ENCODE measurements at places on chromosomes 3 and 15.

DNA sequence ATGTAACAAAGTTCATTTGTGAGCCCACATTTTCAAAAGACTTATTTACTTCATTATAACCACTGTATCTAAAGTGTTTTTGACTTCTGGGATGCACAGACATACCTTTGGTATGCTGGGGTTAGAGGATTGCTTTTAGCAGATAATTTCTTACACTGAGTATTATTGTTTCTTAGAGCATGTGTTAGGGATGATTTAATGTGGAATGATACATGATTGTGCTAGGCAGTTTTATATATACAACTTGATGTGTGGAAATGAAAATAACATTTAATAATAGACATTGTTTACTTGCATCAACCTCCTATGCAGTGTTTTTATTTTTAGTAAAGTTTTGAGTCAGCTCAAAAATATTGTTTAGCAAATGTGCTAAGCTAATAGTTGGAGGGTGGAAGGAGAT lies 3.4 kb downstream of the KIF23 start:
- DNase-seq, result no peak

DNA sequence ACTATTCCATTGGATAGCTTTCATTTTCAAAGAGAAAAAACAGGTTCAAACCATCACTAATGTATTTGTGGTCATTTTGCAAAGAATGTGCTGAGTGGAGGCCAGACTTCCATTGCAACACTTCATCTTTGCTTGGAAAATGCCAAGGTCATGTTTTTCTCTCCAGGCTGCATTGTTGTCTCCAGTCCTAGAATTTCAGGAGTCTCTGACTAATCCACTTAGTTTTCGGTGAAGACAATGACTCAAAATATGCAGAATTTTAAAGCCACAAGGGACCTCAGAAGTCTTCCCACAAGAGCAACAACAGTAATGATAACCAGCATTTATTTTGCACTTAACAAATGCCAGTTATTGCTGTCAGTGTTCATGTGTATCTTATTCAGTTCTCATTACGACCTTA lies 277.0 kb downstream of the RYR3 start:
- no peak for DNase-seq

DNA sequence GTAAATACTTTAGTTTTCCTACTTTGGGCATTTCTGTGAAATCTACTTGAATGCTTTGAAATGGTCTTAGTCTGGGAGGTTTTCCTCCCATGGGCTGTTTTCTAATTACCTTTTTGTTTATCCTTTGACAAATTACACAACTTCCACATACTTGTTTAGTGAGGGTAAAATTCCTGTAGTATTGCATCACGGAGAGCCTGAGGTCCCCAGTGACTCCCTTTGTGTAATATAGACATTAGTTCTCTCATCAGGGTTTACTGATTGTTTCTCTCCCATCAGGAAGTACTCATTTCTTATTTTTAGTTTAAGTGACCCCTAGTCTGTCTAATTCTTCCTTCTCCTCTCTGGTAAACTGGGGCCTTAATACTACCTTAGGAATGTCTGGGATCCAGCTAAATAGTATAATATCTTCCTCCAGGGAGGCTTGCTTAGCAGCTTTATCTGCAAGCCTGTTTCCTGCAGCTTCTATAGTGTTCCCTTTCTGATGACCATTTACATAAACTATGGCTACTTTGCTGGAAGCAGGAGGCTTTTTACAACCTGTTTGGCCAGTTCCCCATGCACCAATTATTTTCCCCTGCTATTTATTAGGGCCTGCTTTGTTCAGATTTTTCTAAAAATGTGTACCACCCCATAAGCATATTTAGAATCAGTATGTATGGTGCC lies 87.2 kb upstream of the XCR1 start:
- no peak for DNase-seq

DNA sequence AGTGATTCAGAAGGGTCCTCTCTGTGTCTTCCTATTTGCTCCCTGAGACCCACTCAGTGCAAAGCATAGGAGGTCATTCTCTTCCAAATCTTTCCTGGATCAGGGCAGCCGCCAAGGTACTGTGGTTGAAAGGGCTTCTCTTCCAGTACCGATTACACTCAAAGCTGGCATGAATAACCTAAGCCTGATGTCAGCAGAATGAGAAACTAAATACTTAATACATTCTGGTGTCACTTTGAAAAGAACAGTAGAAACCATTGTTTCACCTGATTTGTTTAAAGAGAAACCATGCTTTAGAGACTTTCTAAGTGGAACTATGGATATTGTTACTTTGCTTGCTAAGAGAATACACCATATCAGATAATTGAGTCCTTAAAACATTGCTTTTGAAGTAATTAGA lies 50.2 kb downstream of the PDHB start:
- no peak for DNase-seq

GRCh38 chr3:116912116-116912515 lies 202.5 kb downstream of the TUSC7 start:
- DNase-seq, result no peak

DNA sequence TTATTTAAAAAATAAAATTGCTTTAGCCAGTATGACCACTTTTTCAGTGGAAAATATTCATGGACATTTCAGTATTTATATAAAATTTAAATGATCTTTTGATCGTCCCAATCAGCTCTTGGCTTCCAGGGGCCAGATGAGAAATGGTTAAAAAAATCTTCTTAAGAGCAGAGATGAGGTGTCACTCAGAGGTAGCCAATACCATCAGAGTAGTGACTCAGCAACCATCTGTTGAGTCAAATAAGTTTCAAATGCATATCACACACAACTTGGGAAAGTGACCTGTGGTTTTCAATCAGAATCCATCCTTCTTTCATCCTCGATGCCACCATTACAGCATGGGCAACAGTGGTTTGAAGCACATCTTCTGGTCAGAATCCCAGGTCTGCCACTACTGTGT lies 958.8 kb upstream of the NR2F2 start:
- no peak for DNase-seq

- no peak for DNase-seq
Measured at GRCh38 chr3:127887321-127887720, 27.7 kb upstream of the KBTBD12 start.

- DNase-seq, result no peak
Measured at GRCh38 chr15:98446083-98446482, 202.3 kb upstream of the IGF1R start.

GRCh38 chr15:72919936-72920465 lies 132.3 kb upstream of the NEO1 start:
- no peak for DNase-seq

- no peak for DNase-seq
Measured at GRCh38 chr3:139577909-139578308, 38.4 kb upstream of the RBP1 start.

DNA sequence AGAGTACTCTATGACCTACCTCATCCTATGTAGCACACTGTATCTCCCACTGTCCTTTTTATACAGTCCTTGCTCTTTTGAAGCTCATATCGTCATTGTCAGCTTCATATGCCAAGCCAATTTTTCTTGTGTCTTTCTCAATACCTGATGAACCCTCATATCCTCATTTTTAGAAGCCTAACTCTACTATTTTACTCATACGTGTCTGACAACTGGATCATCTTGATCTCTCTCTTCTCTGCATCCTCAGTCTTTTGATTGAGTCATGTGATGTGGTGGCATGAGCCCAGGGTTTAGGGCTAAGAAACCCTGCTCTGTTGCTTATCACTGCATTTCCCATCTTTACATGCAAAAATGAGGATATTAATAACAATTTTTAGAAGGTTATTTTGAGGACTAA lies 352.0 kb downstream of the LPP start:
- no peak for DNase-seq

- DNase-seq, result no peak
Measured at GRCh38 chr3:167718582-167718981, 16.1 kb downstream of the PDCD10 start.

GRCh38 chr15:68642491-68642845 lies 63.7 kb downstream of the CORO2B start:
- DNase-seq, result no peak

DNA sequence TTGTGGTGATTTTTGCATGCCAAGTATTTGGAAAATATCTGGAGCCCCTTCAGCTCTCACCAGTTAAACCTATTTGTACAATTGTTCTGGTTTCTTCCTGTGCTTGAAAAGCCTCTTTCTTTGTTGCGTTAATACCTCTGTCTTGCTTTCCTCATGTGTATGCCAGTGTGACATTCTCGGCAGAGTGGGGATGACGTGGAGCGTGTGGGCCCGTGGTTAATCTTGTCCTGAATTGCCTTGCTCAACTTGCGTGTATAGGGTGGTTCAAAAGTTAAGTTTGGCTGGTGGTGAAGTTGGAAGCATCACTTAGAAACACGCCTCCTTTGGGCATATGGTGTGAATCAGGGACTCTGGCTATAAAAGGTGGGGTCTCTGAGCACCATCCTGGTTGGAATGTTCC lies 67.1 kb downstream of the IGF1R start:
- no peak for DNase-seq

Data from stimulated activated CD8-positive, alpha-beta memory T cell treated with anti-CD3 and anti-CD28 coated beads, Interleukin-2, amount 100 ng/mL, for 1 hour (primary cell).